HFFc6 (cell line): ENCODE measurements at places on chromosomes 6 and 20. TPM values are rescaled to one million over a fixed set of nuclear protein-coding genes. Genes with fewer than 3 reads are reported as not detected.

DNA sequence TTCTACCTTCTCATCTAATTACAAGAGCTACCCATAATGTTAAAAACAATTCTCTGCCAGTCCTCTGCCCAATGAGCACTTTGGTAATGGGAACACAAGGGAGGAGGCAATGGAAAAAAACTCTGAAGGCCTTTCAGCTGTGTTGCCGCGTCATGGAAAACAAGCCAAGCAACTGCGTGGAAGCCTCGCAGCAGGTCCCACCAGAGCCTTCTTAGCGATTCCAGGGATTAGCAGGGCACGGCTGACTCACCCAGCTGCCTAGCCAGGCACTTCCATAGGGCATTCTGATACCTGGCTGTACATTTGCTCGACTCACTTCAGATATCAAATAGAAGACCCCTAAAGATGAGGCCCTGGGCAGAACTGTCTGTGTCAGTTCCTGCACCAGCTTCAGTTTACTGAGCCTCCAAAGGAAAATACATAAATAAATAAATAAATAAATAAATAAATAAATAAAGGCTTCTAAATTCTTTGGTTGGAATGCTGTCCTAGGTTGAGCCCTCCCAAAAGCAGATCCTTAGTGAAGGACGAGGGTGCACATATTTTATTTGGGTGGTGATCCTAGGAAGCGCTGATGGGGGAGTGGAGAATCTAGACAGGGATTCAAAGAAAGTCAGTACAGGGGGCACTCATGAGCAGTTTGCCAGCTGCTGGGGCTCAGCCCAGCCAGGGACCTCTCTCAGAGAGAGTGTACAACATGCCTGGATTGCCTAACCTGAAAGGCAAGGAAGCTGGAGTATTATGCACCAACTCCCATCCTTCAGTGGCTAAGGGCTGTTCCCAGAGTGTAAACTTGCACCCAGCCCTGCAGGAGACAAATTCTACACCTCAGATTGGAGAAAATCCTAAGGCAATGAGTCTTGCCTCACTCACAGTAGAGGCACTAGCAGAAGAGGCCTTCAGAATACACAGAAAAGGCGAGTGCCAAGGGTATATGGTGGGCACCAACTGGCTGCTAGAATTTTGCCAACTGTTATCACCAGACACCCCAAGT lies 18.2 kb downstream of the SNAP25 start:
- H3K36me3 ChIP-seq: no peaks in the 10 kb centered on the region
- DNase-seq: no peak
- H3K27me3 ChIP-seq: peaks cover 4% of the 10 kb centered on the region
- H3K4me1 ChIP-seq: no peaks in the 10 kb centered on the region

DNA sequence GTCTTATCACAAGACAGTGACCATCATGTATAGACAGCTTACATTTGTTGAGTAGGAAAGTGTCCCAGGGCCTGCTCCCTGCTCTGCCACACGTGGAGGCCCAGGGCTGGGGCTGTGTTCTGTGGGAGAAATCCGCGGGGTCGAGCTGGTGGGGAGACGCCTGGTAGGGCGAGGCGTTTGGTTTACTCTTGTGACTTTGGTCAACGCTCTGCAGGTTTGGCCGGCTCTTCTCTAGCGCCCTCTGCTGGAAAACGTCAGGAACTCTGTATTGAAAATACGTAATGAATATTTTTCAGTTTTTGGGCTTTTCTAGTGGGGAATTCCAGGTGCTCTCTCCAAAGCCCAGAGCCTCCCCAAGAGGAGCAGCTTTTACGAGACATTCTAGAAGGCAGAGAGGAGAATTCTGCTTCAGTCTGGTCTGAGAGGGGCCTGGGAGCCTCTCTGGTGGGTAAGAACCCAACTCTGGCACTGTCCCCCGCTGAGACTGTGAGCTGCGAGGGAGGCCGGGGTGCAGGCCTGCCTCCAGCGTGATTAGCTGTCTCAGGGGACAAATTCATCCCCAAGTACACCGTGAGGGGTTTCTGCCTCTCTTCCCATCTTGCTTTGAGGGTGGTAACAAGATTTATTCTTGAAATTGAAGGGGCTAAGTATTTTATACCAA lies 112.6 kb upstream of the RALGAPA2 start:
- H3K36me3 ChIP-seq: no peaks in the 10 kb centered on the region
- H3K27ac ChIP-seq: no peak overlapping the region
- H3K27me3 ChIP-seq: peaks cover 2% of the 10 kb centered on the region; the same call in 1 of the 2 replicates
- DNase-seq: no peak
- H3K4me3 ChIP-seq: no peak overlapping the region

DNA sequence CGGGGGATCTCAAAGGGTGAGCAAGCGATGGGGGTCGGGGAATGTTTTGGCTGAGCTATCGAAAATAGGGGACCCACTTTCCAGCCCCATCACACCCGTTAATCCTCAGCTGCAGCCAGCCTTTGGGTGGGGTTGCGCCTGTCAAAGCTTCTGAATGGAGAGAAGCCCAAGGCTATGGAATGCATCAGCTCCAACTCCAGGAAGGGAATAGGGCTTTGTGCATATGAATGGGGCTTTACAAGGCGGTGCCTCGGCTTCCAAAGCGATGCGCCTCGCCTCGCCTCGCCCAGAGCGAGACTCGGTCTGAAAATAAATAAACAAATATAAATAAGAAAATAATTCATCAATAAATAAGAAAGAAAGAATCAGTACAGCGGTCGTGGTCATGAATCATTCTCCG lies 751.4 kb upstream of the DEFB115 start:
- no peak overlapping the region for H3K27ac ChIP-seq
- no peak overlapping the region for H3K4me3 ChIP-seq
- no peaks in the 10 kb centered on the region for H3K36me3 ChIP-seq
- no peaks in the 10 kb centered on the region; the same call in 1 of the 2 replicates for H3K27me3 ChIP-seq
- no peaks in the 10 kb centered on the region; the same call in 1 of the 2 replicates for H3K4me1 ChIP-seq

DNA sequence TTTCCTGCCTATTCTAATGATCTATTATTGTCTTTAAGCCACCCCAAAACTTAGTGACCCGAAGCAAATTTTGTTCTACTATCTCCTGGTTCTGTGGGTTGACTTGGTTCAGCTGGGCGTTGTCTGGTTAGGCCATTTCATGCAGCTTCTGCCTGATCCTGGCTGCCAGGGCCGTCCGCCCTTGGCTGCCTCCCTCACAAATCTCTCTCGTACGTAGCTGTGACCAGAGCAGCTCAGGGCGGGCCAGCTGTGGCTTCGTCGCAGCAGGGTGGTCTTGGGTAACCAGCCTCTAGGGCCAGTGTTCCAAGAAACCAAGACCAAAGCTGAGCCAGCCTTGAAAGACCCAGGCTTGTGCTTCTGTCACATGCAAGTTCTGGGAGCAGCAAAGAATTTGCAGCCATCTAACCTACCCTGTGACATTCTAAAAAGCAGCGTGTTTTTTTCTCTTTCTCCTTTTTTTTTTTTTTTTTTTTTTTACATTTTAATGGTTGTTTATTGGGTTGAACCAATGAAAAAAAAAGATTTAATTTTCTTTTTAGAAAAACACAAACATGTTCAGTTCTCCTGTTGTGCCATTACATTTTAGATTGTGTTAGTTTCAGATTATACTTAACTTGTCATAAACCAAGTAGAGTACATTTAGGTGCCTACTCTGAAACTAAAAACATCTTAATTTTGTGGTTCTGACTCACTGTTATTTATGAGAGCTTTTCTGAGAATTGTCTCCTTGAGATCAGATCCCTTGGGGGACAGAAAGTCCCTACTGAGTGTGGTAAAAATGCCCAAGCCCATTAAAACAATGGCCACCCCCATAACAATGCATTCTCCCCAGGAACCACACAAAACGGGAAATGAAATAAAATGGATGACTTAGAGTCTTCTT lies 83.9 kb downstream of the ZDHHC14 start:
- no peaks in the 10 kb centered on the region; the same call in 1 of the 2 replicates for H3K27me3 ChIP-seq
- no peak for DNase-seq

GRCh38 chr20:36267605-36268381 lies 31.5 kb downstream of the AAR2 start:
- H3K36me3 ChIP-seq: no peaks in the 10 kb centered on the region
- no peak overlapping the region for H3K4me3 ChIP-seq
- H3K27ac ChIP-seq: no peak overlapping the region
- no peaks in the 10 kb centered on the region for H3K4me1 ChIP-seq
- peaks cover 28% of the 10 kb centered on the region for H3K27me3 ChIP-seq

GRCh38 chr6:149153693-149154092 lies 163.8 kb upstream of the TAB2 start:
- no peak overlapping the region for H3K4me3 ChIP-seq
- H3K27ac ChIP-seq: no peak overlapping the region
- no peak for DNase-seq
- no peaks in the 10 kb centered on the region for H3K4me1 ChIP-seq

HDGFL1 gene
- total RNA-seq: not detected in 3 replicates

TAAR9 gene
- not detected in 3 replicates for total RNA-seq
